ENCODE measurements at places on chromosomes 4 and X.

DNA sequence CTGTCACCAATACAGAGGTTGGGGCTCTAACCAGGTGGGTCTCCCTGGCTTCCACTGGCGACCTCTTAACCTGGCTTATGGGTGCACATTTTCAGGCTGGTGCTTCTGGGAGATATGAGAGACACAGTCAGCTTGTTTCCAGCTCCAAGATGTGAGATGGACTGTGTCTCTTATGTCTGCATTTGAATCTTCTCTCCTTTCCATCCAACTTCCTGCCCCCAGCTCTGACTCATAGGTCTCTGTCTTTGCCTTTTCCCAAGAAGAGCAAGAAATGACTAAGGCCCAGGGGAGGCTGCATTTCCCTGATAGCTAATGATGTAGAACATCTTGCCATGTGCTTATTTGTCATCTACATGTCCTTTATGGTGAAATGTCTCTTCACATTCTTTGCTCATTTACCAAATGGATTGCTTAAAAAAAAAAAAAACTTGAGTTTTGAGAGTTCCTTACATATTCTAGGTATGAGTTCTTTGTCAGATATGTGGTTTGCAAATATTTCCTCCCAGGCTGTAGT lies 3.2 kb upstream of the UXT start:
- no peak for DNase-seq

GRCh38 chr4:109079731-109080130 lies 222.7 kb downstream of the COL25A1 start:
- DNase-seq: no peak

GRCh38 chr4:87557348-87557747 lies 28.2 kb upstream of the SPARCL1 start:
- DNase-seq: no peak

- no peak for DNase-seq
Observed at GRCh38 chrX:9785944-9786797, at the start of gene SHROOM2. Gene SHROOM2, plus strand, starts transcription at chrX:9786429. Its CDS starts 117 bp downstream, at chrX:9786546.

Data from sigmoid colon (tissue), 7 donors.